ENCODE measurements at places on chromosomes 11 and 22.

GRCh38 chr22:43854121-43854785, 8.1 kb downstream of the SULT4A1 start:
- DNase-seq = no peak

DNA sequence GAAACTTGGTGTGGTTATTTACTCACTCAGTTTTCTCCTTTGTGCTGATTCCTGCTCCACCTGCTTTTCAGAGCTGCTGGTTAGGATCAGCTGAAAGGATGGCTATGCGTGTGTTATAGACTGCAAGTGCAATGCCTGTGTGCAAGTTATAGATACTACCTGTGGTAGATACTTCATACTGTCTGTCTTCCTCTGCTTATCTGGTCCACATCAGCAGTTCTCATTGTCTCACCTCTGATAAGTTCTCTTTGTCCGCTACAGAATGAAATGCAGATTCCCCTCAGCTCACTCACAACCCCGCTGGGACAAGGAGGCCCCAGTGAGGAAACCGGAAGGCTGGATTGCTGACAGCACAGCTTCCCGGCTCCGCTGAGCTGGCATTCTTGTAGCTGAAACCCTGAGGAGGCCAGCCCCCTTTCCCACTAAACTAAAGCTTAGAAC, 37.5 kb upstream of the LYVE1 start:
- DNase-seq = no peak

GRCh38 chr11:110433393-110434333, 3.9 kb downstream of the FDX1 start:
- no peak for DNase-seq

- DNase-seq = no peak
Measured at GRCh38 chr22:50529416-50529896, 356 bp downstream of the TYMP start.

DNA sequence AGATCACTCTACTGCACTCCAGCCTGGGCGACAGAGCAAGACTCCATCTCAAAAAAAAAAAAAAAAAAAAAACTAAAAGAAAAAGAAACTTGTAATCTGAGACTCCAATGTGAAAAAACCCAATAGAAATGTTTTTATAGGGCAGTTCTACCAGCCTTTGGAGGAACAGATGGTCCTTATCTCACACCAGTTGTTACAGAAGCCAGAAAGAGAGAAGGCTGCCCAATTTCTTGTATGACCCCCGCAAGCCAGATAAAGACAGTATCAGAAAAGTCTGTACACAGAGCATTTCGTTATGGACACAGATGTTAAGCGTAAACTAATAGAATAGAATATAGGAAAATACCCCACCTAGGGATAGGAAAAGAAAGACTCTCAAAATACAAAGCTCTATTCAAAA, 11.3 kb upstream of the TSGA10IP start:
- no peak for DNase-seq

GRCh38 chr11:64869571-64870175, 8.7 kb downstream of the EHD1 start:
- DNase-seq = no peak

DNA sequence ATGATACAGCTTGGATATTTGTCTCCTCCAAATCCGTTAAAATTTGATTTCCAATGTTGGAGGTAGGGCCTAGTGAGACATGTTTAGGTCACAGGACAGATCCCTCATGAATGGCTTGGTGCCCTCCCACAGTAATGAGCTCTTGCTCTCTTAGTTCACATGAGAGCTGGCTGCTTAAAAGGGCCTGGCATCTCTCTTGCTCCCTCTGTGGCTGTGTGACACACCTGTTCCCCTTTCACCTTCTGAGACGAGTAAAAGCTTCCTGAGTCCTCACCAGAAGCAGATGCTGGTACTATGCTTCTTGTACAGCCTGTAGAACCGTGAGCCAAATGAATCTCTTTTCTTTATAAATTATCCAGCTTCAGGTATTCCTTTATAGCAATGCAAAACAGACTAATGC, 3.5 kb downstream of the VPS37C start:
- no peak for DNase-seq

DNA sequence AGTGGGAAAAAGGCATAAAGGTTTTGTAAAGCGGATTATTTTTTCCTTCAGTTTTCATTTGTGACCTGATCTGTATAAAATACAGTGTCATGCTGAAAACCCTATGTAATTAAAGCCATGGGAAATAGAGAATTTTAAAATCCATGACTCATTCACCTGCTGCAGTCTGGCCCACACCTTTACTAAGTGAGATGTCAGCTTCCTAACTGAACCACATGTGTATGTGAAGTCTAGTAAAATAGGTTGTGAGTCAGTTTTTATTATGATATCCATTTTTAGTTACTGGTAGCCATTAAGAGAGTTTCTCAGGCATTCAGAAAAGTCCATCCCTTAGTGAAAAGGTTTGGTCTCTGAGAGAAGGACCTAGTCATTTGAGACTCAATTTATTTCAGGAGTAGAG, 60.9 kb downstream of the TRIM44 start:
- no peak for DNase-seq

DNA sequence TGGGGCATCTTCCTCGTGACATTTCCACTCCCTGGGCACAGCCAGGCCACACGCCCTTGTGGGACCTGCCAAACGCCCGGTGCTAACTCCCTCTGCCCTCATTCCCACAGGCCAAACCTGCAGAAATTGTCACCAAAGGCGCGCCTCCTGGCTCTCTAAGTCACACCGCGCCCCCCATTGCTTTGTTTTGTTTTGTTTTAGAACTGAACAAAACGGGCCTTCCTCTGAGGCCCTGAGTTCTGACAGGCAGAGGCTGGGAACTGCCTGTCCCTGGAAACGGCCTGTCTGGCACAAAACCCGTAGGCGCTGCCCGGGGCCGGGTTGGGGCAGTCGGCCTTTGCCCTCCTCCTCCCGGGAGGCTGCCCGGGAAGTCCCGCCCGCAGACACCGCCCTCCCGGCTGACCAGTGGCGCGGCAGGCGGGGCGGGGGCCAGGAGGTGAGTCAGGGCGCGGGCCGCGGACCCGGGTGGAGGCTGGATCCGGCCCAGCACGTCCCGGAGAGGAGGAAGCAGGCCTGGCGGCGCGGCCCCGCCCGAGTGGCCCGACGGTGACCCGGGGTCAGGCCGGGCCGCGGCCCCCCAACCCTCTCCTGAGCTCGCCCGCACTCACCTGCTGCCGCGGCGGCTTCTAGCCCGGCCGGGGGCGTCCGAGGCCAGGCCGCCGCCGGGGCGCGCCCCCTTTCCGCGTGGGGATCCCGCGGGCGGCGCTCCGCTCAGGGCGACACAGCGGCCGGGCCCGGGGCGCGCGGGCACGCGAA, 465 bp downstream of the SUN2 start:
- peak; percentile 36 for DNase-seq

- DNase-seq = no peak
Measured at GRCh38 chr11:134223121-134223520, 646 bp downstream of the NCAPD3 start.
